ENCODE measurements at places on chromosomes 6 and 20.

GRCh38 chr6:123769431-123769830 is 34.2 kb upstream of the NKAIN2 start:
- no peak for DNase-seq

DNA sequence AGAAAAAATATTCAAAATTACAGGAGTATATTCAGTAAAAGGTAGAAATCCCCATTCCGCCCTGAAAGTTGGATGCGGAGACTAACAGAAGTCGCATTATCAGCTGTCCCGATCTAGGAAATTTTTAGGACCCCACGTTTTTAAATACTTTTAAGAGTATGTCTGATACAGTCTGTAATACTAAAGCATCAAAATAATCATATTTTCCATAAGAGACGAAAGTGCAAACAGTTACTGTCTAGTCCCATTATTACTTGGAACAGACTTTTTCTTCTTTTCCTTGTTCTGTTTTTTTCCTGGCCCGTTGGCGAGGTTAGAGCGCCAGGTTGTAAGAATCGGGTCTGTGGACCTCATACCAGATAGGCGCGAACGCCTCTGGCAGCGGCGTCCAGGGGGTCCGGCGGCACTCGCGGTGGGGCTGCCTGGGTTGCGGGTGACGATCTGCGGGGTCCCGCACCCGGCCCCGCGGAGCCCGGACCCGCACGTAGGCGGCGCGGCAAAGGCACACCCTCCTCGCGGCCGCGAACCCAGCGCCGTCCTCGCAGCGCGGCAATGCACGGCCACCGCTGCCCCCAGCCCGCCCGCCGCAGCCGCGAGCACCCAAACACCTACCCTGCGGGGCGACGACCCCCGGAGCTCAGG is 460 bp downstream of the PLAGL1 start:
- no peak for DNase-seq

DNA sequence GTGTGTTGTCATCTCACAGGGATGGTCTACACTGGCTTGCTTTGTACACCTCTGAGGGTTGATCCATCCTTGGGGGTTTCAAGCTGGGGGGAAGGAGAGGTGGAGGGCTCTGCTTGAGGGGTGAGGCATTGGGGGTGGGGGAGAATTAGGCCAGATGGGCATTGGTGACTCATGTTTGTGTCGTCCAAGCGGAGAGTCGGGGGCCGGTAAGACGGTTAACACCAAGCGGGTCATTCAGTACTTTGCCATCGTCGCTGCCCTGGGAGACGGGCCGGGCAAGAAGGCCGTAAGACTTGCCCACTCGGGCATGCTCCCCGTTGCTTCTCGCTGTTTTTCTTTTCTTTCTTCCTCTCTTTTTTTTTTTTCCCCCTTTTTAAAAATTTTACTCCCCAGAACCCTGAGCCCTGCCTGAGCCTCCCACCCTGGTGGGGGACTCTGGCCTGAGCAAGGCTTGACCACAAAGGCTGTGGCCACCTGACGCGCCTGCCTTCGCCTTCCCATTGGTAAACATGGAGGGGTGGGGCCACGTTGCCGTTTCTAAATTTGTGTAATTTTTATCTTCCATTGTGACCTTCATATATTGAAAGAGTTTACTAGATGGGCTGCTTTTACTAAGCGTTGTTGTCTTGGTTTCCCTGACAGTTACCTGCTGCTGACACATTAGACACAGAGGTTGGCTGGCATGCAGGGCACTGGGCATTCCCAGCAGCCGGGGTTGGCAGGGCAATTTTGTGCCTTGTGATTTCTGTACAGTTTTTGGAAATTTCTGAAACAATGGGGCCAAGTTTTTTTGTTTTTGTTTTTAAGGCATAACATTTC is 26.8 kb downstream of the MYH7B start:
- DNase-seq, result no peak

DNA sequence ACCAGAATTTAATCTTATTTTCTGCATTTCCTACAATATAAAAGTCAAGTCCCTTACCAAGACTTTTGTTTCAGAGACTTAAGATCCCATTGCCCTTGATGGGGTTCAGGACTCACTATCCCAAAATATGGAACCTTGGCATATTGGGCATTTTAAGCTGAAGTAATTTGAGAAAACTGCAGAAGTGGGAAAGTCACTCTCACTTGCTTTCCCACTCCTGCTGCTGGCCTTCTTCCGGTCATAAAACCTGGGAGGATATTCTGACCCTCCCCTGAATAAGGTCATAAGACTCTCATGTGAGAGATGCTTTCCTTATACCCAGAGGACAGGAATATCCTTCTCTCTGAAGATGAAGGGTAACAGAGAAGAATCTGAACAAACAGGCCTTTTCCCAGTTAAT is 92.8 kb upstream of the IFNGR1 start:
- DNase-seq, result no peak

DNA sequence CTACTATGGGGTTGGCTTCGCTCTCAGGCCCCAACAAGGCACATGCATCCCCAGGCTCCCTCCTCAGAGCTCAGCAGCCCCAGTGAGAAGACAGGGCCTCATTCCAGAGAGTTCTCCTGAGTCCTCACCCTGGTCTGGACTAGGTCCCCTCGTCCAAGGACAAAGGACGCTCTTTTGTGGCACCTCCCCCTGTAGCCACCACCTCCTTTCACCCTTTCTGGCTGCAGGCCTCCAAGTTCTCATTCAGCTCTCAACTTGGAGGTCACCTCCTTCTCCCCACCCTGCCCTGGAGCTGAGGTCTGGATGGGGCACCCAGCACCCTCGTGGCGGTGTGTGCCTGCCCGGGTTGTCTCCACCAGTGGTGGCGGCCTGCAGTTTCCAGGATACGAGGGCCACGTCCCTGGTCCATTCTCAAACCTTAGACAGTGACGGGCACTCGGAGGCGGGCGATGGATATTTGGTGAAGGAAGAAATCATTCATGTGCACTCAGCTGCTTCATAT is 2.5 kb downstream of the UNC93A start:
- DNase-seq, result no peak

- DNase-seq, result no peak
These were observed 5.7 kb downstream of the TMEM181 start for GRCh38 chr6:158565482-158566040.

DNA sequence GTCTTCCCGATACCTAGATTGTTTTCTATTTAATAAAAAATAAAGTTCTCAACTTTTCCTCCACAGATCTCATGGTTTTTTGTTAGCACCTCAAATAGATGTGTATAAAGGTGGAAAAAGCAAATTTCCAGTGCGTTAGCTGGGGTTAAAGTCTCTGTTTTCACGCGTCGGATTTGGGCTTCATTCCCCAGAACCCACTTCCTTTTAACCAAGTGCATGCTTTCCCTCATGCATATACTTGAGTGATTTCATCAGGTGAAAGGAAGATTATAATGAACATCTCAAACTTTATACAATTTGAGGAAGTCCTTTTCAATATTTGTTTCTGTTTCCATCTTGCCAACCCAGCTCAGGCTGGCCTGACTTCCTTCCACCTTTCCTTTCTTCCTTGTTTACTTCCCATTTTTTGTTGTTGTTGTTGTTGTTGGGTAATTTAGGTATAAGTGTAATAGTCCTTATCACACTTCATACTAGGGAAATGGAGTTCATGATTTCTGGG is 43.9 kb upstream of the GGTLC1 start:
- DNase-seq, result no peak

- no peak for DNase-seq
These were observed 45.9 kb downstream of the BMP7 start for GRCh38 chr20:57220337-57221145.

DNA sequence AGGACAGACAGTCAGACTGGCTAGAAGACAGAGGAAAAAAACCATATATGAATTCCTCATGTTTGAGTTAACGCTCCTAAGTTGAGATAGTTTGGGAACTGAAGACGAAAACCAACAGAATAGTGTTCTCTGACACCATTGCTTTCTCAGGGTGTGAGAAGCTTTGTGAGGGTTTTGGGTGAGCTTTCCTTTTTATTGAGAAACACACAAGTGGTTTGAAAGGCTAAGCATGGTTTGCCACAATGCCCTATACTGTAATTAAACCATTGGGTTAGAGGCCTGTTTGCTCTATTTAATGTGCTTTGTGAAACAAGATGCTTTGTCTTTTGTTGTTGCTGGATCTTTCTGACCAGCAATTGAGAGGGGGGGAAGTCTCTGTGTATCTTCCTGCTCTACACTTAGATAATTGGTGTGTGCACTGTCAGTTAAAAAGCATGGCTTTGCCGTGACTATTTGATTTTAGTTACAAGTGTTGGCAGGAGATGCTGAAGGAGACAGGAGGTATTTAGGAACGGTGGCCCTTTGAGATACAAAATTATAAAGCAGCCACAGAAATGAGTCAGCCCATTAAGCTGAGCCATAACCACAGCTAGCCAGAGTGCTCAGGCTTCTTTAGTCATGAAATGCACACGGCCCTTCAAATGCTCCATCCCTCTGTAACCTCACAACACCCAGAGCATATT is 273.0 kb upstream of the PREP start:
- no peak for DNase-seq

GRCh38 chr6:156432543-156432942 is 344.6 kb upstream of the ARID1B start:
- no peak for DNase-seq

GRCh38 chr20:38109591-38110524 is 55.2 kb downstream of the TGM2 start:
- DNase-seq, result no peak

DNA sequence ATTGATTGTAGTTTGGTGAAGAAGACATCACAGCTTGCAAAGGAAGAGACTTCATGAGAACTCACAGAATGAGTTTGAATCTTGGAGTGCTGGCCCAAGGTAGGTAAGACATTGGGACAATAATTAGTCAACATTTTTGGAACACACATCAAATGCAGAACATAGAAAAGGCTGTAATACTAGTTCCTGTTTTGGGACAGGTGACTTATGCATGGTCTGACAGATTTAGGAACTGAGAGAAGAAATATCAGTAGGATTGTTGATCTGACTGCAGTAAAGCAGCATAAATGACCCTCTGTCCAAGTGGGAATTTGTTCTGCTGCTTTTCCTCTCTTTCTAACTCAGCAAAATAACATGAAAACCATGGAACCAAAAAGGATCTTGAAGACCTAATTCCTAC is 102.3 kb upstream of the MAP3K7 start:
- DNase-seq, result no peak

DNA sequence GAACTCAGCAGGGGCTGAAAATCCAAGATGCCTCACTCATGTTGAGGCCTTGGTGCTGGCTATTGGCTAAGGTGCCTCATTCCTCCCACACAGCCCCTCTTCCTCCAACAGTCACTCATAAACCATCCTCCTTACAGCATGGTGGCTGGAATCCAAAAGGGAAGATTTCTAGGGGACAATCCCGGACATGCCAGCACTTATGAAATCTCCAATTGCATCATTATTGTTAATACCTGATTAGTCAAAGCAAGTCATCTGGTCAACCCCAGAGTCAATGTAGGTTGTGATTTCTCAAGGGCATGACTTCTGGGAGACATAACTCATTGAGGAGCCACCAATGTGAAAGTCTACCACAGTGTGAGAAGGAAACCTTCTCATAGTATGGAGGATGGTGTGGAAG is 506.6 kb upstream of the NOX3 start:
- DNase-seq, result no peak

DNA sequence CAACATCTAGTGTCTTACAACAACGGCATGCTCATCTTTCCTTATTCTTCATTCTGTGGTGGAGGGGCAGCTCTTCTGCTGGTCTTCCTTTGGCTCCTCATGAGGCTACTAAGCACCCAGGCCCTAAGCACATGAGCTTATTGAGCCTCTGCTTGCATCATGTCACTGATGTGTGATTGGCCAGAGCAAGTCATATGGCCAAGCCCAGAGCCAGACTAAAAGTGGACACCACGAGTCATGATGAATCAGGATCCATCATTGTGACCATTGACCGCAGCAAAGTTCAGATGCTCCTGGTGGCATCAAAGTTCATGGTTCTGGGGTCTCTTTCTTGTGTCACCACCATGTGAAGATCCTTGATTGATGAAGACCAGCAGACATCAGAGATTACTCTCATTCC is 192.0 kb upstream of the FOXA2 start:
- no peak for DNase-seq
